Brain microvascular endothelial cell (primary cell): ENCODE measurements at places on chromosomes 3 and 15.

DNA sequence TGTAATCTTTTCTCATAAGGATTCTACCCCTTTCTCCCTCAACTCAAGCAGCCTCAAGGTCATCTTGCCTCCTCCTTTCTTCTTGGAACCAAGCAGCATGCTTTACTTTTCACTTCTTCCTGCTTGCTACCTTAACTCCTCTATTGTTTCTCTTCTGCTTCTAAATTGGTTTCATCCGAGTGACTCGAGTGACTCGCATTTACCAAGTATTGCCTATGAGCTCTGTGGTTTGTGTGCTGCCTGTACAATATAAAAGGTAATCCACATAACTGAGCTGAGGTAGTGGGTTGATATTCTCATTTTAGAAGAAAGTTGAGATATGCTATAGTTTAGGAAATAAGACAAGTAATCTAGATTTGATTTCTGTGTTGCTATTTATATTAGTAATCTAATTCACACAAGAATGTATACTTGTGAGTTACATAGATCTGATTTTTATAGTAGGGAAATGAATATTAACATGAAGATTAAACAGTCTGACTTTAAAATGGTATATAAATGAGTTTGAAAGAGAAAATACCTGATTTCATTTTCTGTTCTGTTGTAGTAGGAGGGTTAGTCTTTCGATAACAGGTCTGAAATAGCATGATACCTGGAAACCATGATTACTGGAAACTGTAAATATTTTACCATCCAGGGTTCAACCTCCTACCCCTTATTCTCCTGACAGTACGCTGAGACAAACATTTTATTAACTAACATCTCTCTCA is 5.5 kb downstream of the HHLA2 start:
- DNase-seq = no peak

GRCh38 chr15:92808598-92809063 is 91.5 kb upstream of the CHD2 start:
- peak; percentile 20 for DNase-seq

DNA sequence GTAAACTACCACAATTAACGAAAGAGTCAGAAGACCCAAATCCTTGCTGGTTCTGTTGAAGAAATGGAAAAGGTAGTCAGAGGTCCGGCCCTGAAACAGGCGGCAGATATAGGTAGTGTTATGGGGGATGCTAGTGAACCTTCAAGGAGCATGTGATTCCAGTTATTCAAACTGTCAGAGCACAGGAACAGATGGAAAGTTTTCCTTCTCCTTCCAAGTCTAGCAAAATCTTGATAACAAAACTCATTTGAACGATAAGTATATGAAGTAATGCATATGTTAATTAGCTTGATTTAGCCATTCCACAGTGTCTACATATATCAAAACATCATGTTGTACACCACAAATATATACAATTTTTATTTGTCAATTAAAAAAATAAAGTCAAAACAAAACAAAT is 26.6 kb upstream of the GOLGA8J start:
- DNase-seq = no peak

DNA sequence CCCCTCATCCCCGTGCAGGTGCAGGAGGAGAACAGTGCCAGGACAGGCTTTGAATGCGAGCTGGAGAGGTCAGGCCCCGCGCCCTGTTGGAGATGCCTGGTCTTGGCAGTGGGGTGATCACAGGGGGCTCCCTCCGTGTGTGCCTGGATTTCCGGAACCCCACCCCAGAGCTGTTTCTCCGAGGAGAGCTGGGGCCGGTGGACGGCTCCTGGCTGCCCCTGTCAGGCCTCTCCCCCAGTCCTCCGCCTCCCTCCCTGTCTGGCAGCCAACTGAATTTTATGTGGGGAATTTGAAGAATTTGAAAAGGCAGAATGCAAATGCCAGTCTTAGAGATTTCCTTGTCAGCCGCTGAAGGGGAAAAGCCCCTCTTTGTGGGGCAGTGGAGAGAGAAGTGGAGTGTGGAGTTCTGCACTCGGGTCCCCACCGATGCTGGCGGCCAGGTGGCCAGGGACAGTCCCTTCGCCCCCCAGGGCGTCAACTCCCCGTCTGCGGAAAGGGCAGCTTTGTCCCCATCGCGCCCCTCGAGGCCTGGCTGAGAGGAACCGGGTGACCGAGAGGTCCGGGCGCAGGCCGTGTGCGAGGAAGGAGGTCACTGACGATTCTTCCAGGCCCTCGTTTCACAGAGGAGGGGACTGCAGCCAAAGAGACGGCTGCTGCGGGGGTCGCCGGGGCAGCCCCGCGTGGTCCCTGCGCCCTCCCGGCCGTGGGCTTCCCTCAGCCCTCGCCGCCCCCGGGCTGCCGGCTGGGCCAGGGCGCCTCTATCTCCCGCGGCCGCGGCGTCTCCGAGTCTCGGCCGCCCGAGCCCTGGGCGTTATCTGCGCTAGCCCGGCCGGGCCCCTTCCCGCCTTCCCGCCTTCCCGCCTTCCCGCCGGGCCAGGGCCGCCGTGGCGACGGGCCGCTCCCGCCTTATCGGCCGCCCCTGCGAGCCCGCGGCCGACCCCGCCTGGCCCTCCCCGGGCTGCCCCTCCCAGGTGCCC is 56.0 kb upstream of the LCTL start:
- no peak for DNase-seq

- peak; percentile 12 for DNase-seq
These were observed 96.5 kb downstream of the LIPC start for GRCh38 chr15:58528188-58528870.

DNA sequence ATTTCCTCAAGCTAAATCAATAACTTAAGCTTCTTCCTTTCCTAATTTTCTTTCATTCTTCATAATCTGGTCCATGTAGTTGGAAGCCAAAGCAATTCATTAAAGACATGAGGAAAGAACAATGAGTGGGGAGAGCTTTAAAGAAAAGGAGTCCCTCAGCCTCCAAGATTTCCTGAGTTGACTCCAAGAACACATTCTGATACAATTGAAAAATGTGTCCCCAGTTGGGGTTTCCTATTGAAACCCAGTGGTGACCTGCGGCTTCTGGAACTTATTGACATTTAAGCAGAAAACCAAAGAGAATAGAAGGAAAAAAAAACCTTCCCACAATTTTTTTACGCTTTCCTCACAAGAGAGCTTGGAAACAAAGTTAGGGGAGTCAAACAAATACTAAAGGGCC is 37.0 kb downstream of the ATP8B4 start:
- no peak for DNase-seq

GRCh38 chr3:50324351-50325112 is 2.0 kb upstream of the HYAL2 start:
- peak; percentile 72 for DNase-seq

- no peak for DNase-seq
These were observed 311.9 kb downstream of the EDEM1 start for GRCh38 chr3:5499404-5499803.

DNA sequence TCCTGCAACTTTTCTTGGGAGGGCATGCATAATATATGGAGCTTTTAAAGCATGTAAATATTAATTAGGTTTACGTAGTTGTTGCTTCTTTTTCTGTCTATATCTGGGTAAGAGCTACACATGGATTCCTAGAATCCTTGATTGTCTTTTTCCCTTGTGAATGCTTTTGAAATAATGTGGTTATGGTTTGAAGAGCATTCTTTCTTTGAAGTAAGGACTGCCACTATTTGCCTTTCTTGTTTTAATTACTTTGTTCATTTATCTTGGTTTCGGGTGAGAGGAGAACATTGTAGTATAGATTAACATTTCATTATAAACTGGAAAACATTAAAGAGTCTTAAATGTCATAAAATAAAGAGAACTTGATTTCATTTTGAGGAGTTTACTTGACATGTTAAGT is 674.0 kb downstream of the ZBBX start:
- DNase-seq = no peak
